Cortex of kidney (tissue), 1 donor: ENCODE measurements at places on chromosomes 7 and 10.

- DNase-seq: no peak
These were observed 575.6 kb downstream of the KIF20B start for GRCh38 chr10:90276894-90277475.

- no peak for DNase-seq
These were observed 5.5 kb downstream of the ARID5B start for GRCh38 chr10:61907011-61907410.

DNA sequence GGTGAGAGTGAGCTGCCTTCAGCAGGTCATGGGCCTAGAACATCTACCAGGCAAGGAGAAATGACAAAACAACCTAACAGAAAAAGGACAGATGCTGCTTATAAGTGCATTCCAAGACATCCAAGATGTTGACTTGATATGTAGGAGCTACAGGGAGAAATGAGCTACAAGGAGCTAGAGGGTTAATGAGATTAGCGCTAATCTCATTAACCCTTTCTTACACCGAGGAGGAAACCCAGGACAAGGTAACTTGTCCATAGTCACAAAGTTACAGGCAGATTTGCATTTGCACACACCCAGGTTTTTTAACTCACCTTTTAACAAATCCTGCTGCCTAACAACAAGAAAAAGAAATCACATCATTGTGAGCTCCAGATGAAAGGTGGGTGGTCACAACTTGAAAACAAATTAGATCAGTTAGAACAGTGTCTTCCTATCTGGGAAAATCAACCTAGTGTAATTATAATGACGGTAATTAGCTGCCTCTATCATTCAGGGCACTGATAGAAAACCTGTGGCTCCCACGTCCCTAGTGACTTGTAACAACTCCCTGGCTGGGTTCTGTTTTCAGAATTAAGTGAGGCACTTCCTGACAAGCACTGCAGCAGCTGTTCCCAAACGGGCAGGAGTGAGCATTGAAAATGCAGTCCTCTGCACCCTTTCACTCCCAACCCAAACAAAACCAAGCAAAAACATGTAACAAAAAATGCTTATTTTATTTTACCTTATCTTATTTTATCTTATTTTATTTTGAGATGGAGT lies 5.7 kb downstream of the KIAA1549 start:
- DNase-seq: no peak

GRCh38 chr10:98349508-98349922 lies 65.5 kb downstream of the PYROXD2 start:
- no peak for DNase-seq

- DNase-seq: no peak
These were observed 58.5 kb downstream of the GRID1 start for GRCh38 chr10:86308056-86308455.

DNA sequence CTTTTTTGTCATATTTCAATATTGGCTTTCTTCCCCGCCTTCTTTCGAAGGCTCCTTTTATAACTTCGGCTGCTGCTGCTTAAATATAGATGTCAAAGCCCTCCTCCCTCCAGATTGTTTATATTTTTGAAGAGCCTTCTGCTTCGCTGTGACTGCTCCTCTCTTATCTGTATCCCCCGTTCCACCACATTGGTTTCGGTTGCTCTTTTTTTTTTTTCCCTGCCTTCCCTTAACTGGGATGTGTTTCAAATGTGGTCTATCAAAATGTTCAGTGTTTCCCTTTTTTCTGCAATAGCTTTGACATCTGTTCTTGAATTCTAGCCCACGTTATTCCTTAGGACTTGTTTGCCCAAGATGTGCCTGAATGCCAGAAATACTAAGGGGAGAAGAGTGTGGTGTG lies 96.4 kb downstream of the CUX1 start:
- DNase-seq: no peak

DNA sequence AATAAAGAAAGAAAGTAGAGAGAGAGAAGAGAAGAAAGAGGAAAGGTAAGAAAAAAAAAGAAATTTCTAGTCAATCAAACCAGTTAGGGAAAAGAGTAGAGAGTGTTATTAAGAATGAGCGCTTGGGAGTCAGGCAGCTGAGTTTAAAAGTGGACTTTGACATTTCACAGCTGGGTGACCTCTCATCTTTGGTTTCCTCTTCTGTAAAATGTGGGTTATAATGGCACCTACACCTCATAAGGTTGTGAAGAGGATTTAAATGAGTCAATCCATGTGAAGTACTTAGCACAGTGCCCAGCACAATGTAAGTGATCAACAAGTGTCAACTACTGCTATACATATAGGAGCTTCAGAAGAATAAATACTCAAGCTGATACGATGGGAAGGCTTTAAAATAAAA lies 12.2 kb downstream of the HOXA1 start:
- DNase-seq: no peak

DNA sequence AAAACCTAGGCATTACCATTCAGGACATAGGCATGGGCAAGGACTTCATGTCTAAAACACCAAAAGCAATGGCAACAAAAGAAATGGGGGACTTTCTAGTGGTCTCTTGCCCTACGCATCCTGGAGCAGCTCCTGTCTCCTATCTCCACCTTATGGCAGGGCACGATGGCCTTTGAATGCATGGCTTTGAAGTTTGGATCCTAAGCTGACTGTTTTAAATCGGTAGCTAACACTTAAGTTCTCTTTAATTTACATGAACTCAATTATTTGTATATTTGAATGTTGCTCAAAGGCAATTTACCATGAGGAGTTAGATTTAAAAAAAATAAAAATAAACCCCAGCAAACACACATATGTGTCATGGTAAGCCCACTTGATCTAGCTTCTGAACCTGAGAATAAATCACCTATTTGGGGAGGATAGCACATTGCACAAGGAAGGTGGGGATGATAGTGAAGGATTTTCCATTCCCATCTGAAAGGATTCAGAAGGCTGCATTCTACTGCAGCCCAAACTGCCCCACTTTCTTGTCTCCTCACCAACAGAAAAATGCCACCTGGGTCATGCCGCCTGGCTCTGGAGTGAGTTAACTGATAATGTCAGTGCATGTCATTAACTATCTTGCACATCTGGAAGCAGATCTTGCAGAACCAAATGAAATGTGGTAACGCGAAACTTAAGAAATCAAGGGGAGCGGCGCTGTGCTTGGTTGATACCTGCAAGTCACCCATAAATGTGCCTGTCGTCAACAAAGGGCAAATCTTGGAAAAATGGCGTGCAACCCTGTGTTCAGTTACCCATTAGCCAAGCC lies 12.4 kb downstream of the KLF6 start:
- DNase-seq: no peak

- no peak for DNase-seq
These were observed 62.2 kb downstream of the VIM start for GRCh38 chr10:17290226-17290625.

DNA sequence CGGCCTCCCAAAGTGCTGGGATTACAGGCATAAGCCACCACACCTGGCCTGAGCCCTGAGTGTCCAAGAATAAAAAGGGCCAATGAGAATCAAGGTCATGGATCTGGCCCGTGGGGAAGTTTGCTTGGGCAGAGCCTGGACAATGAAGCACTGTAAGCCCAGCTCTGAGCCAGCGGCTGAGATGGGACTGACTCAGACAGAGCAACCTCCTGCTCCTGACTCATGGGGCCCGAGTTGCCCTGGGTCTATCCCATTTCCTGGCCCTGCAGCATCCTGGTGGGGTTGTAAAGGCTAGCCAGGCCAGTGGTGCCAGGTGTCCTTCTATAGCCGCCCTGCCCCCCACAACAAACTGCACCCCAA lies 5.2 kb upstream of the MYH16 start:
- DNase-seq: no peak

DNA sequence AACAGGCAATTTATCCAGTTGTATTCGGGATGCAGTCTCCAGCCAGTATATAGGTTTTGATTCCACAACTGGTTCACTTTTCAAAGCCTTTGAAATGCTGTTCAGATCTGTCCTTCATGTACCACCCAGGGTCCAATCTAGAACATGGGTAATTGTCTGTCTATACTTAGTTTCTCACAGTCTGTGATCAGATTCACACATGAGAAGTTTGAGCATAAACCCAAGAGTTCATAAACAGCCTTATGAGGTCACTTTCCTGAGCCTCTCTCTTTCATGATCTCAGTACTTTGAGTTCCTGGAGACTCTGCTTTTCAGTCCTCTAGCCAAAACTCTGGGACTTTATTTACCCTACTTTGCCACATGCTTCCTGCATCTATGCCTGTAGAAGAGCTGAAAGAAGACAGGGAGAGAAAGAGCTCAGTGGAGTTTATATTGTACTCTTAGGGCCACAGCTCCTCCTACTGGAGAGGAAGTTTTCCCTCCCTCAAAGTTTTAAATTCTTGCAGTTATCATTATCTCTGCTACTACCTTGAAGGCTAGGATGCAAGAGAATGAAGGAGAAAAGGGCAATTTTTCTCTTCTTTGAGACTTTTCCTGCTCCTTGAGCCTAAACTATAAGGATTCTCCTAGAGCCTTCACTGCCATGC lies 172.0 kb downstream of the ZEB1 start:
- no peak for DNase-seq
